Foreskin fibroblast (primary cell): ENCODE measurements at places on chromosomes 16 and 17.
A peak's percentile ranks its signal among the peaks of the same experiment; 100 is the strongest.

GRCh38 chr16:30820952-30821421 is 34.0 kb upstream of the ZNF629 start:
- DNase-seq, result no peak

- no peak for DNase-seq
These were observed 720 bp upstream of the BCKDK start for GRCh38 chr16:31107465-31107867.

GRCh38 chr17:5583426-5584382 is 605 bp downstream of the NLRP1 start:
- DNase-seq, result peak; percentile 39

GRCh38 chr17:32120141-32120540 is 22.2 kb upstream of the RHOT1 start:
- no peak for DNase-seq

GRCh38 chr17:75720656-75721462 is at the start of gene ITGB4:
TSS of gene ITGB4 (plus strand) at chr17:75721459. CDS start at chr17:75724704, 3,245 bp downstream.
- DNase-seq, result no peak

DNA sequence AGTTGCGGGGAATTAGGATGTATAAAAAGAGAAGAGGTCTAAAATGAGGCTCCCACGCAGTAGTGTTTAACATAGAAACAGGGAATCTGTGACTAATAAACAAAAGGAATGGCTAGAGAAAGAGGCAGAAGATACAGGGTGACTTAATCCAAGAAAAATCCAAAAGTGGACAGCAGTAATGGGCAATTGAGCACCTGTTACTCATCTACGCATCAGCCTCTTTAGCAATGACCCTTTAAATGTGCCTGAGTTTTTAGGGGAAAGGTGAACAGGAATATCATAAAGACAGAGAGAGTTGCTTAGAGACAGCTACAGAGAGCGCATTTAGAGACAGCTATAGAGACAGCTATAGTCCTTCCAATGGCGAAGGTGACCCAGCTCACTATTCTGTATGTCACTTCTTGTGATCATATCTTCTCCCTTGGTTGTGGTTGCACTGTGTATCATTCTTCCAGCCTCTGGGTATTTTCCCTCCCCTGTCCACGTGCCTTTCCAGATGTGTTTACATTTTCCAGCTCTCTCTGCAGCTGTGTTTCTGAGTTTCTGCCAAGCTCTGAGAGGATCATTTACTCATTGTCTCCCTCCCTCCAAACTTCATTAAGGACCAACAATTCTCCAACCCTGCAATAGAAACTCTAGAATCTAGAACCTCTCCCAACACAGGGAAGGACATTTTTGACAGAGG is 61.5 kb downstream of the MYOCD start:
- peak; percentile 72 for DNase-seq

GRCh38 chr16:1420111-1420539 is 422 bp downstream of the UQCC4 start:
- no peak for DNase-seq

- peak; percentile 66 for DNase-seq
These were observed 601 bp upstream of the RFWD3 start for GRCh38 chr16:74667255-74667700.

- DNase-seq, result no peak
These were observed 7.0 kb downstream of the ARMC7 start for GRCh38 chr17:75116737-75117136.

GRCh38 chr16:12050361-12050760 is 73.8 kb downstream of the SNX29 start:
- DNase-seq, result no peak

DNA sequence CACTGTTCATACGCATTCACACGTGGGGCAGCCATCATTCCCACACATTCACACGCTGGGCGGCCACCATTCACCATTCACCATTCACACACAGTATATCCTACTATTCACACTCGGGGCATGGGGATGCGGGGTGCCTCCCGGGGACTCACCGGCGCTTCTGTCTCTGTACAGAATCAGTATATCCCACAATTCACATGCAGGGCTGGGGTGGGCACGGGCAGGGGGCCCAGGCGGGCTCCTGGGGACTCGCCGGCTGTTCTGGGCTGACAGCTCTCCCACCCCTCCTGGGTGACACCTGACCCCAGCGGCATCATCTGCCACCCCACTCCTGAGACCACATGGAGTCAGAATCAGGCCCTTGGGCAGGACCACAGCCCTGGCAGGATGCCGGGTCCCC is 9.6 kb downstream of the NME3 start:
- no peak for DNase-seq

DNA sequence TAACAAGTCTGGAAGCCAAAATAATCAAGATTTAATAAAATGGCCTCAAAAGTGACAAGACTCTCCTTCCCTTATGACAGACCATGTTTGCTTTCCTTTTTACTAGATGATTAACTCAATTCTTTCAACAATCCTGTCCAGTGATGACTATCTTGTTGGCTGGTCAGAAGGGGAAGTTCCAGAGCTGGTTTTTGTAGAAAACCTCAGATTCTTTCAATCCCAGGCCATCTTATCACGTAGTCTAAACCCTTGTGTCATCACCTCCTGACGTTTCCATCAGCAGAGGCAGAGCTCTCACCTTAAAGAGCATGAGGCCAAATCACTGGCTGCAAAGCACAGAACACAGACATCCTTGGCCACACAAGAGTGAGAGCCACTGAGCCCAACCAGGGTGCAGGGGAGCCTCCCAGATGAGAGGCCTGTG is 125.3 kb downstream of the ANKRD11 start:
- DNase-seq, result peak; percentile 52

- no peak for DNase-seq
These were observed 197.0 kb downstream of the MAF start for GRCh38 chr16:79403534-79403933.

DNA sequence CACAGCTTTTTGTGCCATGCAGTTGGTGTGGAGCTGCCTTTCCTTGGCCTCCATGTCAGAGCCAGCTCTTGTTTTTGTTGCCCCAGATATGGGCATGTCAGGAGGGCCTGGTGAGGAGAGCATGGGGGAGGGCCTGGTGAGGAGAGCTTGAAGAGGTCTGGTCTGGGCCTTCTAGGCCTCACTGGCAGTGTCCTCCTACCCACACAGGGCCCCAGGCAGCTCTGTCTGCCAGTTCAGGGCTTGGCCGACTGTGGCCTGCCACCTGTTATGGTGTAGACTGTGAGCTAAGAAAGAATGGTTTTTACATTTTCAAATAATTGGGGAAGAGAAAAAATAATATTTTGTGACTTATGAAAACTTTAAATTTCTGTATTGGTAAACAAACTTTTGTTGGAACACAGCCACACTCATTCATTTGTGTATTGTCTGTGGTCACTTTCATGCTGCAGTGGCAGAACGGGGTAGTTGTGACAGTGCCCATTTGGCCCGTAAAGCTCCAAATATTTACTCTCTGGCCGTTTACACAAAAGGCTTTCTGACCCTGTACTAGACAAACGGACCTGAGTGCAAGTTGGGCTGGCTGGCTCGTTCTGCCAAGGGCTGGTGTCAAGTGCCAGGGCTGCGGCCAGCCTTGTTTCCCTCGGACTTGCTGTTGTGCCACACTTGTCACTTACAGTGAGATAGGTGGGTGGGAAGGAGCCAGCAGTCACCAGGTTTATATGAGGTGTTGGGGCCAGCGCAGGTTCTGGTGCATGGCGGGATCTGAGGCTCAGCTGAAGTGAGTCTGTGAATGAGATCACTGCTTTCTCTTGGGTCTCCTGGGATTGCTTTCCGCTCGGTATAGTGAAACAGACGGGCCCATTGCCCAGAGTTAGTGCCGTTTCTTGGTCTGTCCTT is 18.2 kb downstream of the PGS1 start:
- no peak for DNase-seq

DNA sequence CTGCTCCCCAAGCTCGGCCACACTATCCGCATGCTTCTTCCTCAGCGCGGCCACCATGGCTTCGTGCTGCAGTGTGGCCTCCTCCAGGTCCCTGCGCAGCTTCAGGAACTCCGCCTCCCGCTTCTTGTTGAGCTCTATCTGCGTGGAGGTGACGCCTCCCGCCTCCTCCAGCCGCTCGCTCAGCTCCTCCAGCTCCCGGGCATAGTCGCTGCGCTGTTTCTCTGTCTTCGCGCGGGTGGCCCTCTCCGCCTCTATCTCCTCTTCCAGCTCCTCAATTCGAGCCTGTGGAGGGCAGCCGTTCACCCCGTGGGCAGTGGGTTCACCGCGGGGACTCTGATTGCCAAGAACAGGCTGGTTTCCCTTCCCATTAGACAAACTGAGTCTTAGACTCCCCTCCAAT is 19.0 kb downstream of the MYH3 start:
- DNase-seq, result no peak

DNA sequence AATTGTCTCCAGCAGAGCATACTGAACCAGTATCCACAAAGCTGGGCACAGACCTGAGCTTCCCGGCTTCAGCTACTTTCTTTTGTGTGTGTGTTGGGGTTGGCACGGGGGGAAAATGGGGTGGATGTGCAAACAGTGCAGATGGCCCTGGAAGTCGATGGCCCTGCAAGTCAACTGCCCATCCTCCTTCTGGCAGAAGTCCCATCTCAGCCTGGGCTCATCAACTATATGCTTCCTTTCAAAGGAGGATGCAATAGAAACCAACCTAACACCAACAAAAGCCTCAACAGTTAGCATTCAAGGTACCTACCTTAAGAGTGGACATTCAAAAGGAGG is 55.7 kb downstream of the SOX9 start:
- DNase-seq, result no peak

- DNase-seq, result peak; percentile 78
These were observed 12.4 kb upstream of the CACNG4 start for GRCh38 chr17:66952031-66952524.

- peak; percentile 54 for DNase-seq
These were observed 982 bp downstream of the SPAG9 start for GRCh38 chr17:51119415-51120356.

DNA sequence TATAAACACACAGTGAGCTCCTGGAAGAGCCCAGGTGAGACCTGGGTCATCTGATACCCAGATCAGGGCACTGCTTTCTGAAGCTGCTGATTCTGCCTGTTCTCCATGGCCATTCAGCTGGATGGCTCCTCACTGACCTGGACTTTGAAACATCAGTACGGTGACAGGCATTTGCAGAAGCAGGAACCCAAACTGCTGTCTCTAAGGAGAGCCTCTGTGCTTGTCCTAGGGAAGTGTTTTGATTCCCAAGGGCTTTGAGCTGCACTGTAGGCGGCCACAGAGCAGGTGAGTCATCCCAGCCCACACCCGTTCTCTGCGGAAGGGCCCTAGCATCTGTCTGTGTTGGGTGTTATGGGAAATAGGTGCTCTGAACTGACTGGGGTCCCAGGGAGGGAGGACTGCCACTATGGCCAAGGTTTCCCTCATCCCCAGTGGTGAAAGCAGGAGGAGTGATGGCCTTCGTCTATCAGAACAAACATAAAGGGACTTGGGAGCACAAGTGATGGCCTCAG is 60.7 kb upstream of the ADCY9 start:
- DNase-seq, result no peak

- DNase-seq, result no peak
These were observed 86.7 kb downstream of the MYH11 start for GRCh38 chr16:15770107-15770506.

DNA sequence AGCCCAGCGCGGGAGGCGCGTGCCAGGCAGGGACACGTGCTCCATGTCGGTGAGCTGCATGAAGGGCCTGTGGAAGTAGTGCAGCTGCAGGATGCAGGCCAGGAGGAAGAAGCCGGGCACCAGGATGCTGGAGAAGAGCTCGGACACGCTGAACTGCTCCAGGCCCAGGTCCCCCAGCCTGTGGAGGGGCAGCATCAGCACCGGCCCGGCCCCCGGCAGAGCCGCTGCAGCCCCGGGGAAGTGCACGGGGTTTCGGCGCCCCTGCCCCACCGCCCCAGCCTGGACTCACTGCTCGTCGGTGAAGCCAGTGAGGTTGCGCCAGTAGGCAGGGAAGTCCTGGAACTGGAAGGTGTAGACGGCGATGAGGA is 28.0 kb downstream of the CTU2 start:
- DNase-seq, result no peak

DNA sequence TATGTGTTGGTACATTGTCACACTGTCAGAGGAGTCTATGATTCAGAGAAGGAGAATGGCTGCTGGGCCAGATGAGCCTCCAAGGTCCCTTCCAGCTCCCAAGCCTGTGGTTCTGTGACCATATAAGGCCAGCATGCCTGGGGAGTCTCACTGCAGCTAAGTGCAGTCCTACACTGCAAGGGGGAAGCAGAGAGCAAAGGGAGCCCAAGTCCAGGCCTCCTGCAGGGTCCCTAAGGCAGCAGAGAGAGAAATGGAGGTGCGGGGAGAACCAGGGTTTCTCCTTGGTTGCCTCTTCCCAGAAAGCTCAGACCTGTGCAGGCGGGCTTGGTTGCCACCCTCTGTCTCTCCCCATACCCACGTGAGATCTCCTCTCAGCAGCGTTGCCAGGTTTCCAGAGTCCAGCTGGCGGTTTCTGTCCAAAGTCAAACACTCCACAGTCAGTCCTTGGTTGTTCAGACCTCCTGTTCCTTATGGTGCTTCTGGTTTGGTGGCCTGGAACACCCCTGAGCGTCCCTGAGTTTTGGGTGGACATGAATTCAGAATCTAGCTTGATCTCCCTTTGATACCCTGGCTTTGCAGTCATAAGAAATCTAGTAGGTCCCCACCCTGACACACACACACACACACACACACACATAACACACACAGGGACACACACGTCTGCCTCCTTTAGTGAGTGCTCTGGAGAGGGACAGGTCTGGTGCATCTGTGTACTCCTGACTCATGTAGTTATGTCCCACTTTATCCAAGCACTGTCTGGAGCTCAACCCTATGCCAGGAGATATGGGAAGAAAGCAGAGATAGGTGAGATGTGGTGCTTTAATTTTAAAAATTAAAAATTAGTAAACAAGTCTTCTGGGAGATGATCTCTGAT is 78.8 kb downstream of the GNAO1 start:
- DNase-seq, result no peak

- DNase-seq, result peak; percentile 75
These were observed 5.1 kb upstream of the FOXL1 start for GRCh38 chr16:86573215-86573614.

DNA sequence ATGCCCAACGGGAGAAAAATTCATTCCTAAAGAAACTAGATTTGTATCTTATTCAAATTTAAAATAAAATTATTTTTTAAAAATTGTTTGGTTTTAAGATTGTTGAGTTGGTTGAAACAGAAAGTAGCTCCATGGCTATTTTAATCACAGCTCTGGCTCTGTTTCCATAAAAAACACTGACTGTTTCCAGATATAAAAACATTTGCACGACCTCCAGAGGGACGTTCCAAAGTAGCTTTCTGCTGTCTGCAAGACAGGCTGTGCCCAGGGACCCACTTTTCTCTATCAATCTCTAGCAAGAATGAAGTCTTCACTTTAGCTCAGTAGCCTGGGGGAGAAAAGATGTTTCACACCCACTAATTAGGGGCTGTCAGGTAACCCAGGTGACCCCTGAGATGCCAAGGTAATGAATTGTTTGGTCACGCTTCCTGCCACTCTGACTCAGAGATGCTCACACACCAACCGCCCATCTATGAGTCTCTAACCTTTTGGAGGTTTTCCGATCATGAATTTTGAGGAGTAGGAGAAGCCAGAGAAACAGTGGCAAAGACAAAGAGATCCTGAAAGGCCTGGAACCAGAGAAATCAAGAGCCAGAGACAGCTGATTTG is 220.1 kb upstream of the SOX9 start:
- no peak for DNase-seq

DNA sequence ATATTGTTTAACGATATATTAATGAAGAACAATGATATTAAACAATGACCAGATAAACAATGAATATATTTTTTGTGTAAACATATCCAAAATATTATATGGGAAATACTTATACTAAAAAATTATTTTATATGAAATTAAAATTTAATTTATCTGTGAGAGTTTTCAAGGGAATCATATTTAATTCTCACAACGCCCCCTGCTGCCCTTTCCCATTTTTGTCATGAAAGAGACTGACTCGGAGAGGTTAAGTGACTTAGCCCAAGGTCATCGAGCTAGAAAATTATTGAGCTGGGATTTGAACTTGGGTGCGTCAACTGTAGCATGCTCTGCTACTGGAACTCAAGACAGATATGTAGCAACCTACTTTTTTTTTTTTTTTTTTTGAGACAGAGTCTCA is 7.2 kb upstream of the MYCBPAP start:
- no peak for DNase-seq
